ENCODE measurements at places on chromosomes 3 and 15.
A peak's percentile ranks its signal among the peaks of the same experiment; 100 is the strongest.

DNA sequence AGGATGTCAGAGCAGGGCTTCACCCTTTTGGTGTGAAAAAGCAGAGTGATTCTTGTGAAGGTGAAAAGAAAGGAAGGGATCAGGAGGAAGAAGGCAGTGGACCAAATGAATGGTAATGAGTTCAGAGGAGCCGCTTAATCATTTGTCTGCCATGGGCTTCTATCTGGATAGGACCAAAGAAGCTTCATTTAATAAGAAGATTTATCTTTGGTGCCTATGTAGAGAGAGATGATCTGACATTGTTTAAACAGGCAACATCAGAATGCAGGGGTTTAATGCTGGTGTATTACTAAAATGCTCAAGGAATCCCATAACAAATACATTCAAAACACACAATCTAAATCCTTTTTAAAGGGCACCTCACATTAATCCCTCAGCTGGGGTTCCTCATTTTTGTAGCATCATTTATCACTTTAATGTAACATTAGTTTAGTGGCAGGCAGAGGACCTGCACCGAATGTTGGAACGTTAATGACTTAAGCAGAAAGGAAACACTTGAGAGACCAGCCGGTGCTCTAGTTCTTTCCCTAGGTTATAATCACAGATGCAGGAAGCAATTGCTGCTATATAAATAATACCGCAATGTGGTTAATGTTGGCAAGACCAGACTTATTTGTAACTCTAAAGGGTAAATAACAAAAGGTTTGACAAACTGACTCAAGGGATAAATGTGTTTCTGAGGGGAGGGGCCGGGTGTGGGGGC, 27.9 kb upstream of the IL1RAP start:
- DNase-seq, result no peak

GRCh38 chr15:31280046-31280830, 46.4 kb upstream of the KLF13 start:
- DNase-seq, result peak; percentile 72

DNA sequence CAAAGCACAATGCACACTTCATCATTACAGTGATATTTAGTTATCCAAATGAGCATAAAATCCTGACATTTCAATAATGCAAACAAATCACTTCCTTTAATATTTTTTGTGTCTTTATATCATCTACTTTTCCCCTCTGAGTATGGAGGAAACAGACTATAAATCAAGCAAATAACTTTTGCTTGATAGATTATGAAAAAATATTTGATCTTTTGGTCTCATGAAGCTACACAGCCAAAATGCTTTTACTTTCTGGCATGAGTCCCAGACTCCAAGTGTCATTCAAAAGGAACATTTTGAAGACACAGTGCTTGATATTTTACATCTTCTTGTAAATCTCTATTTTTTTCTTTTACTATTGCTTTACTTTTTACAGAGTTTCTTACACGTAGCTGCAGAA, 215.3 kb upstream of the ROBO1 start:
- DNase-seq, result no peak

DNA sequence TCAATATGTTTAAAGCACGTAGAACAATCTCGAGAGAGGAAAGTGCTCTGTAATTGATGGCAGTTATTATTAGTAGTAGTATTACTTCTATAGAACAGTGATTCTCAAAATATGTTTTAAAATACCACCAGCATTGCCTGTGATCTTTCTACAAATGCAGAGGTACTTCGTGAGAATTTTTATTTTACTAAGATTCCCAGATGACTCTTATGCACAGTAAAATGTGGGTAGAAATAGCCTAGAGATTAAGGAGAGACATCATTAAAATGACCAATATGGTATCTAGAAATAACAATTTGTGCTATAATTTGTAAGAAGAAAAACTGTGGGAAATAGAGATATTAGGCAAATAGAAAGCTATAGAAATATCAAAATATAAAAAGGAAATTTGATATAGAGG, 157.9 kb downstream of the SUCNR1 start:
- no peak for DNase-seq

- no peak for DNase-seq
These were observed 167.3 kb upstream of the NDN start for GRCh38 chr15:23854203-23854911.

DNA sequence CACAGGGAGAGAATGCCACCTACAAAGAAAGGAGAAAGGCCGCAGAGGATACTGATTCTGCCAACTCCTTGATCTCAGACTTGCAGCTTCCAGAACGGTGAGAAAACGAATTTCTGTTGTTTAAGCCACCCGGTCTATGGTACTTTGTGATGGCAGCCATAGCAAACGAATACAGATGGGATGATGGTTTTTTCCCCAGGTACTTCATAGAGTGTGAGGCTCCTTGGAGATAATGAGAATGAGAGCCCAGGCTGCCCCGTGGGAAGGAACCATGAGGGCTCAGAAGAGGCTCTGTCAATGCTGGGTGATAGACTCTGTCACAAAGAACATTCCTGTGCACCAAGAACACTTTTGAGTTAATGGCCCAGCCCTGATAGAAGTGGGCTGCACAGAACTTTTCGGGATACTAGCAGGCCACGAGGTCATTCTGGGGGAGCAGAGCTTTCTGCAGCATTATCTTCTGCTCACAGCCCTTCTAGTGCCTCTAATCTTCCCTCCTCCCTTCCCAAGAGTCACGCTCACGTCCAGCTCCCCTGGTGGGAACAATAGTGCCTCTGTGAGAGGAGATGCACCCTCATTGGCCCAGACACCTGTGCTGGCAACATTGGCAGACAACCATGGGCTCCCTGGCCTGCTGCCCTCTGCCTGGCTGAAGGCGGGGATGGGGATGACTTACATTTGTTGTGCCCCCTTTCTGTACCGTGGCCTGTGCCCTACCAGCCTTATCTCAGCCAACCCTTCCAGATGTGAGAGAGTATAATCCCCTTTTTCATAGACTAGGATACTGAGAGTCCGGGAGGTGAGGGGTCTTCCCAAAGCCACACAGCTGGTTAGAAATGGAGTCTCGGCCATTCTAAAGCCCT, 5.2 kb upstream of the RLBP1 start:
- no peak for DNase-seq
